Hematopoietic multipotent progenitor cell treated with erythropoietin and hydrocortisone succinate and interleukin-3 and kit ligand, for 6 days (in vitro differentiated cells): ENCODE measurements at places on chromosomes 3 and 15.

- peak; percentile 71 for DNase-seq
These were observed 40.4 kb downstream of the DNAJB8 start for GRCh38 chr3:128426128-128426921.

- DNase-seq = peak; percentile 22
These were observed 368.5 kb upstream of the STAC start for GRCh38 chr3:36011791-36012190.

DNA sequence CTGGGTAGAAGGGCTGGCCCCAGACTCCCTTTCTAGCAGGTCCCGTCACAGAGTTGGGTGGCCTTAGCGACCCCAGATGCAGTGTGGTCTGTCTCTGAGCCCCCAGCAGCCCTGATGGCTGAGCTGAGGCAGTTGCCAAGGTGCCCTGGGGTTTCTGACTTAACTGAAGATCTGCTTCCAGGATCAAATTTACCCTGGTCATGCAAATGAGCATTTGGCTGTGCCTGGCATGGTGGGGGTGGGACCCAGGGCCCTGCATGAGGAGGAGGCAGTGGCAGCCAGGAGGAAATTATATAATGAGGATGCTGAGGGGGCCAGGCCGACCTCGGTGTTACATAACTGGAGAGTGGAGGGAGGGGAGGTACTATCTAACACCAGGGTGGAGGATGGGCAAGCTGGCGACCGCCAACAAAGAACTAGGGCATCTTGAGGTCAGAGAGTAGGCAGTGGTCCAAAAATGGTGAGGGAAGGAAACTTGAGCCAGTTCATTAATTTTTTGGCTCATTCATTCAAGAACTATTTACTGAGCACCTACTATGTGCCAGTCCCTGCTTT lies 16.4 kb downstream of the PLEKHO2 start:
- DNase-seq = no peak

- DNase-seq = peak; percentile 29
These were observed 16.9 kb upstream of the IFT57 start for GRCh38 chr3:108239082-108239481.

DNA sequence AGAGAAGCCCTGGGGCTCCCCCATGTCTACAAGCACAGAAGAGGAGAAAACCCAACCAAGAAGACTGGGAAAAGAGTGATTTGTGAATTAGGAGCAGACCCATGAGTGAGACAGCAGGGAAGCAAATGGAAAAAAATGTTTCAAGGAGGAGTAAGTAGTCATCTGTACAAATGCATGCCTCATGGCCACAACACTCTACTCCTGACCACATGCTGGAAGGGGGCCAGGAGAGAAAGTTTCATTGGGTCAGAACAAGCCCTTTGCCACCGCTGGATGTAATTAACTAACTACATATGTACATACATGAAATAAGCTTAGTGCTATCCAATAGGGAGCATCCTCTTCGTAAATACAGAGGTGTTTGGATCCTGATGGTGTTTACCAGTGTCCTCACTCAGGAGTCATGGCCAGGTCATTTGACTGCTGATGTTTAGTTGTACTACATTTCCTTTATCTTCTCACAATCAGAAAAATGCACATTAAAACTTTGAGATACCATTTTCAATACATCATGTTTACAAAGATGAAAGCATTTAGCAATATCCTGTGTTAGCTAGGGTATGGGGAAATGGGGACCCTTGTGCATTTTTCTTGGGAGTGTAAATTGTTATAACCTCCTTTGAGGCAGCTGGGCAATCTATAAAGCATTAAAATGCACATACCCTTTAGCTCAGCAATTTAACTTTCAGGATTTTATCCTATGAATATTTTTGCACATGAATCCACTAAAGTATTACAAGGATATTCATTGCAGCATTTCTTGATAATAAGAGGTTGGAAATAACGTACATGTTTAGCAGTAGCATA lies 27.1 kb downstream of the CLRN1 start:
- no peak for DNase-seq

- DNase-seq = peak; percentile 66
These were observed 131.6 kb downstream of the NLGN1 start for GRCh38 chr3:173529062-173529711.

DNA sequence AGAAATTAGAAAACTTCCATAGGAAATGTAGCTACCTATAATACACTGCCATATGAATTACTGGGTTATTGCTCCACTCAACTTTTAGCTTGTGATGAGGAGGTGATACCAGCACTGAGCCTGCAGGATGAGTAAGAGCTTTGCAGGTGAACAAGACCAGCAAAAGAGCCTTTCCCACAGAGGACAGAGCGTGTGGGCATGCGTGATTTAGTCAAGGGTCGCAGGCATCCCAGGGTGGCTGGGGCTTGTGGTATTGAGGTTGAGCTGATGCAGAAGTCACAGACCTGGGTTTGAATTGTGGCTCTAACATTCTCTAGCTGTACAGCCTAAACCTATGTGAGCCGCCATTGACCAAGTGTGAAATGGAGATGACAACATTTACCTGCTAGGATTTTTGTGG lies 5.6 kb downstream of the NRROS start:
- DNase-seq = no peak

GRCh38 chr3:126944089-126944965 lies 38.6 kb upstream of the PLXNA1 start:
- no peak for DNase-seq

DNA sequence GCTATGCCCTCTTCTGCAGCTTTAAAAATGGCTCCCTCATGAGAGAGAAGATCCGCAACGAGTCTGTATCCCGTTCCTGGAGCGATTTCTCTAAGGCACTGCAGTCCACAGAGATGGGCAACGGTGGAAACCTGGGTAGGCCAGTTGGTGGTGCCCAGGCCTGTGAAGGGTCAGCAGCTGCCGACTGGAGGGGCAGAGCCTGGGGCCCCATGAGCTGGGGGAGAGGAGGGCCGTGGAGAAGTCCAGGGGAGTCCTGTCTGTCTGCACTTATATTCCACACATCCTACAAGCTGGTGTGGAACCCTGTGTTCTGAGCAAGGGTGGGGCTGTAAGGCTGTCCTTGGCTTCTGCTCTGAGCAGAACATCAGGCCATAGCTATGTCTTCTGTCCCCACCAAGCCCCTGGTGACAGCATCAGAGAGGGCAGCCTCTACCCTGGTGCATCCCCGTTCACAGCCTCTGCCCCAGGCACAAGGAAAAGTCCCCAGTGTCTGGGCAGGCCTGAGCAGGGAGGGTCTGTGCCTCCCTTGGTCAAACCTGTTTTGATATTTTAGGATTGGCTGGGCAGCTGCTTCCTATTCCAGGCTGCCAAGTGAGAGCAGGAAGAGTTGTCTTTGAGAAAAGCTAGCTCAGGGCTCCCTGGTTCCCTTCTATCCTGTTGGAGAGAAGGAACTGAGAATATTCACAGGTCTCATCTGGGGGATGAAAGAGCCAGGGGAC lies 29.7 kb downstream of the XYLB start:
- DNase-seq = no peak

DNA sequence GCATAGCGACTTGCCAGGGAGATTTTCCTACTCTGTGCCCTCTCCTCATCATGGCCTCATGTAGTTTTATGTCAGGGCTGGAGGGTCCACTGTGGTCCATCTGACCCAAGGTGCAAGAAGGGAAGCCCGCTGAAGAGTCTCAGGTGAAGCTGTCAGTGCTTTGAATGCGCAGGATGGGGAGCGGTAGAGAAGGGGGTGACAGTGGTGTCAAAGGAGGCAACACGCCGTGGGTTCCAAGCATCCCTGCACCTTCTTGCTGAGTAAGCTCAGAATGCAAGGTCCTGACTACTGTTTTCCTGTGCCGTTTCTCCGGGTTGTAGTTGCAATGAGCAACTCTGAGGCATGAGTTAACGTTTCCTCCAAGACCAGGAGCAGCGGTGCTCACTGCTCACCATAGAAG lies 44.9 kb upstream of the RAB6B start:
- DNase-seq = no peak

- peak; percentile 6 for DNase-seq
These were observed 28.6 kb upstream of the SERPINI2 start for GRCh38 chr3:167502401-167502800.

DNA sequence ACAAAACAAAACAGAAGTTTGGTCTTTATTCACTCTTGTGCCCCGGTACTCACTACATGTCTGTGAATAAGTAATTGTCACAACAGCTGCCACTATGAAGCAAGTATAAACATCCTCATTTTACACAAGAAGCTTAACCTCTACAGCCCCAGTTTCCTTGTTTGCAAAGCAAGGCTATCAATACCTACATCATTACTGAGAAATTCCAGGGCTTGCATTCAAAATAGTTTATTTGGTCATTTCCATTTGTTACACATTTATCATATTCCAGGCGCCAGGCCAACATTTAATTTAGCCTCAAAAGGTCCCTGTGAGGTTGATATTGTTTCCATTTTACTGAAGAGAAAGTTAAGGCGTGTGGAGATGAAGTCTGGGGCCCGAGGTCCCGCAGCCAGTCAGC lies 161.4 kb upstream of the LRTM1 start:
- DNase-seq = no peak

DNA sequence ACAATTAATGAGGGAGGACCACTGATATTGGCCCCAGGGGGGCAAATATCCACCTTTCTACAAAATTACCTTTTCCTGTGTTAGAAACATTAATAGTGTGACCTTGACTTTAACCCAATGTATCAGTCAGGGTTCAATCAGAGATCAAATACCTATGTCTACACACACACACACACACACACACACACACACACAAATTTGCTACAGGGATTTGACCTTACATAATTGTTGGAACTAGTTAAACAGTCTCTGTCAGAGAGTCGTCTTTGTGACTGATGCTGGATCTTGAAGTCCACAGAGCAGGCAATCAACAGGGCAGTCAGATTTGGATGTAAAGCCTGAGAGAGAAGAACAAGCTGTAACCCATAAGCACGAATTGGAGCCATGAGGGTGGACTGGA lies 32.5 kb downstream of the TM4SF4 start:
- DNase-seq = no peak

DNA sequence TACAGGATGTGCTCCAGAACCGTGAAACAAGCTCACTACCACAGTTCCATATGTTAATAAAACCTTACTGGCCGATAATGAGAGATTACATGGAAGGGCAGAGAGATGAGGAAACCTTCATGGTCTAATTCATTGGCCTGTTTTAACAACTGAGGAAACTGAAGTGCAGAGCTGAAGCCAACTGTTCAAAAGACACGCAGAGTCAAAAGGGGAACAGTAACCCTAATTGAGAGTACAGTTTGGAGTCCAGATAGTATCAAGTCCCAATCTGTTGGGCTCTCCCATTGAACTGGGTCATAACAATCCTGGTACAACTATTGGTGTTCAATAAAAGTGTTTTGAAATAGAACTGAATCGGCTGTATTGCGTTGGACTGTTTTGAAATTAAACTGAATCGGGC lies 69.6 kb downstream of the SLC12A8 start:
- DNase-seq = no peak

DNA sequence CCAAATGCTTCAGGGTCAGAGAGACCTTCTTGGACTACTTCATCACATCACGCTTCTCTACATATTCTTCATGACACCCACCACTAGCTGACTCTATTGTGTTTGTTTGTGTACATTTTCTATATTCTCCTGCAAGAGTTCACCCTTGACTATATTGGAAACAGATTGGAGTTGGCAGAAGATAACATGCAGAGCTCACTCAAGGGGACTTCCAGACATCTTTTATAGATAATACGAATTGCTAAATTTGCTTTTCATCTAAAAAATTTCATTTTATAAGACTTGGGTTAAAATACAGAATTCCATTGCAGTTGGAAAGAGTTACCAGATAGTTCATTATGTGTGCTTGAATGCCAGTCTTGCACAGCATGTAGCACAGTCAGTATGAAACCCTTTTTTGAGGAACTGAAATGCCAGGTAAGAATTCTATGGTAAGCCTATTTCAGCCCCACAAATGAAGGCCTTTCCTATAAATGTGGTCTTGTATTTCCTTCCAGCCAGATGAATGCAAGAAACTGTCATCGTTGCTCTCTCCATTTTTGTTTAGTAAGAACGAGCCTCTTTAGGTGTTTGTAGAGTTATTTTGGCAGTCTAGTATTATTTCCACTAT lies 177.6 kb downstream of the GHSR start:
- no peak for DNase-seq

DNA sequence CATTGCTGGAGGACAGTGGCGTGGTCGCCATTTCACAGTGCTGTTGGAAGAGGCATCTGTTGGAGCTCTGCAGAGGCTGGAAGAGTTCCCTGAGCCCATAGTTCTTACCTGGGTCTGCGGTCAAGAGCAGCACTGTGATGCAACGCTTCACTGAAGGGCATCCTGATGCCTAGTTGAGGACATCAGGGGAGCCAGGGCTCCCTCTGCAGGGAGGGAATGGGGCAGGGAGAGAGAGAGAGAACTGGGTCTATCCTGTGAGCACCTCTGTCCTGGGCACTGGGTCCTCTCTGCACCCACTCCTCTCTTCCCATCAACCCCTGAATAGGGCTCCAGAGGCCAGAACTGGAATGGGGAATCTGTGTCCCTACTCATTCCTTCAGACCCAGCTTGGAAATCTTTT lies 23.9 kb upstream of the MOBP start:
- DNase-seq = no peak

DNA sequence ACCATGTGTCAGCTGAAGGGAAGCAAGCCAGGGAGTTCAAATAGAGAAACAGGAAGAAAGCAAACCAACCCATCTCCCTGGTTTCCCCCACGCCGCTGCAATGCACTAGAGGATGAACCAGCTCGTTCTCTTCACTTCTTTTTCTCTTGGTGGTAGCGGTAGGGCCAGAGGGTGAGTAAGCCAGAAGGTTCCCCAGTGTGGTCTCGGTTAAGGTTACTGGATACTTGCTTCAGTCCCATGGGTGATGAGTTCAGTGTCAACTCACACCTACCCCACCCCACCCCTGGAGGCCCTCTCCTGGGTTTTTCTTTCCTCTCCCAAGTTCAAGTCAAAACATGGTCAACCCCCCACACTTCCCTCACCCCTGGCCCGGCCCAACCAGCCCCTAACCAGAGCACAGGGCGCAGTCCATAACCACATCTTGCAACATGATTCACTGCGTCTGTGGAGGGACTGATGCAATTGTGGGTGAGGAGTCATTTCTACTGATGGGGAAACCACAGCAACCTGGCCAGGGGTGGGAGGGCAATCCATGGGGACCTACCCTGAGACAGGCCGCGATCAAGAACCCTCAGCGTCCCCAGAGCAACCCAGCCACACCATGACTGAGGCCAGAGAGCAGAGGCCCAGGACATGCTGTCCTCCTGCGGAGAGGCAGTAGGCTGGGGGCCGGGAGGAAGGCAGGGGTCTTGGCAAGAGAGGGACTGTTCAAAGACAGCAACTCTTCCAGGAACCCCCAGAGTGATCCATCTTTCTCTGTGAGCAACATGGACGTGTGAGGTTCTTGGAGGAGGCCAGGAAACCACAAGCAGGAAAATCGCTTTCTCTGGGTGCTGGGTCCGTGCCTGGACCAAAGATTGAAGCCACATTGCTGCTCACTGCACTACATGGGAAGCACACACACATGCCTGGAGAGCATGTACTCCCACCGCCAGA lies 276.6 kb downstream of the UACA start:
- DNase-seq = peak; percentile 83

GRCh38 chr15:63408524-63408923 lies 26.9 kb upstream of the CA12 start:
- no peak for DNase-seq

GRCh38 chr3:16728770-16729745 lies 123.8 kb upstream of the DAZL start:
- DNase-seq = no peak

GRCh38 chr15:41401904-41402267 lies 410 bp downstream of the NDUFAF1 start:
- DNase-seq = no peak
